Mesothelial cell of epicardium (in vitro differentiated cells): ENCODE measurements at places on chromosomes 5 and 9.

DNA sequence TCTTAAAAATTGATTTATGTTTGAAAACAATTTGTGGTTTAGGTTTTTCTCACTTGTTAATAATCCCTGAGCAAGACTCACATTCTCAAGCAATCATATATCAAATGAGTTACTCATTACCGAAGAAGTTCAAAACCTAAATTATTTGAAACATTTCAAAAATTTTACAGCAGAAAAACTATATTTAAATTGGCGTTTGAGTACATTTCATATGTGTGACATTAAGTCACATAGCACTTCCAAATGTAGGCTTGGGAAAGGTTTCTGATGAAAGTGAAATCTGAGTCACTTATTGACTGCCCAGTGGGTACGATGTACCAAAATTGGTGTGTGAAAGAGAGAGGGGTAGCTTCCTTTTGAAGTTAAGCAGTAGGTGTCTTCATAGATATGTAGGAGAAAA, 411.4 kb upstream of the SGCD start:
- DNase-seq: no peak

- DNase-seq: no peak
Measured at GRCh38 chr5:62681117-62681850, 102.7 kb downstream of the LRRC70 start.

DNA sequence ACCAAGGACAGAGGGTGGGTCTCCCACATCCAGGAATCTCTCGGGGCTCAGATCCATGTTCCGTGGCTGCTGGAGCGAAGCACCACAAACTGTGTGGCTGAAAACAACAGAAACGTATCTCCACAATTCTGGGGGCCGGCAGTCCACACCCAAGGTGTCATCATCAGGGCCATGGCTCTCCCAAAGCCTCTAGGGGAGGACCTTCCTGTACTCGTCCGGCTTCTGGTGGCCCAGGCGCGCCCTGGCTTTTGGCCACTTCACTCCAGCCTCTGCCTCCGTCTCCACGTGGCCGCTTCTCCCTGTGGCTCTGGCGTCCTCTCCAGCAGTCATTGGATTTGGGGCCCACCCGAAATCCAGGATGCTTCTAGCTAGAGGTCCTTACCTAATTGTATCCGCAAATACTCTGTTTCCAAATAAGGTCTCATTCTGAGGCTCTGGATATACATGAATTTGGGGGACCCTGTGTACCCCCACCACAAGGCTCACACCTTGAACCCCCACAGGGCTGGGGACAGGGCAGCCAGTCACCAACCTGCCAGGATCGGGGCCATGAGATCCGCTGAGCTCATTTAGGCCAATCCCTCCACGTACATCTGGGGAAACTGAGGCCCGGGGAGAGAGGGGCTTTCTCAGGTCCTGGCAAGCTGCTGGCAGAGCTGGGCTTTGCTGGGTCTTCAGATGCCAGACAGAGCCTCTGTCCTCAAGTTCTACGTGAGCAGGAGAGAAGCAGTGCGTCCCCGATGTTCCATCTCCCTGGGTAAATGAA, 158.2 kb downstream of the OLFM1 start:
- no peak for DNase-seq

GRCh38 chr9:99752417-99753109, 69.1 kb upstream of the NR4A3 start:
- DNase-seq: no peak

- no peak for DNase-seq
Measured at GRCh38 chr5:4804691-4805360, 335.3 kb upstream of the ADAMTS16 start.

GRCh38 chr5:84634256-84634655, 249.6 kb upstream of the EDIL3 start:
- DNase-seq: no peak

GRCh38 chr5:56037531-56038010, 42.8 kb upstream of the IL6ST start:
- no peak for DNase-seq

DNA sequence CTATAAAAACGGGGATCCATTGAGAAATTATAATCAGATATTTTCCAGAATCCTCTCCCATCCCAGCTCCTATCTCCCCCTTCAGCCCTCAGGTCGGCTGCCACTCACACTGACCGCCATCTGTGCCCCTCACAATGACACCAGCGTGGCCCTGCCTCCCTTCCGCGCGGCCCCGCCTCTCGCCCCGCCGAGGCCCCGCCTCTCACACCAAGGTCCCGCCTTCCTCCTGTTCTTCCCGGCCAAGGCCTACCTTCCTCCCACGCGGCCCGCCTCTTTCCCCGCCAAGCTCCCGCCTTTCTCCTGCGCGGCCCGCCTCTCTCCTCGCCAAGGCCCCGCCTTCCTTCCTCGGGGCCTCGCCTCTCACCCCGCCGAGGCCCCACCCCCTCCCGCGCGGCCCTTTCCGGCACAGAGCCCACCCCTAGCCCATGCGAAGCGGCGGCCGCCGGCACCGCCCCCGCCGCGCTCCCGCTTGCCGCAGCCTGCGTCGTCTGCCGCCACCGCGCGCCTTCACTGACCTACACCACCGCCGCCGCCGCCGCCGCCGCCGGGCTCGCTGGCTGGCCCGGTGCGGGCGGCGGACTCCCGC, at the start of gene DNAJC21:
DNAJC21 (plus strand) TSS at position 426 of the 586 bp plus-strand sequence. CDS start 261 bp downstream, outside the sequence.
- DNase-seq: peak; percentile 93

DNA sequence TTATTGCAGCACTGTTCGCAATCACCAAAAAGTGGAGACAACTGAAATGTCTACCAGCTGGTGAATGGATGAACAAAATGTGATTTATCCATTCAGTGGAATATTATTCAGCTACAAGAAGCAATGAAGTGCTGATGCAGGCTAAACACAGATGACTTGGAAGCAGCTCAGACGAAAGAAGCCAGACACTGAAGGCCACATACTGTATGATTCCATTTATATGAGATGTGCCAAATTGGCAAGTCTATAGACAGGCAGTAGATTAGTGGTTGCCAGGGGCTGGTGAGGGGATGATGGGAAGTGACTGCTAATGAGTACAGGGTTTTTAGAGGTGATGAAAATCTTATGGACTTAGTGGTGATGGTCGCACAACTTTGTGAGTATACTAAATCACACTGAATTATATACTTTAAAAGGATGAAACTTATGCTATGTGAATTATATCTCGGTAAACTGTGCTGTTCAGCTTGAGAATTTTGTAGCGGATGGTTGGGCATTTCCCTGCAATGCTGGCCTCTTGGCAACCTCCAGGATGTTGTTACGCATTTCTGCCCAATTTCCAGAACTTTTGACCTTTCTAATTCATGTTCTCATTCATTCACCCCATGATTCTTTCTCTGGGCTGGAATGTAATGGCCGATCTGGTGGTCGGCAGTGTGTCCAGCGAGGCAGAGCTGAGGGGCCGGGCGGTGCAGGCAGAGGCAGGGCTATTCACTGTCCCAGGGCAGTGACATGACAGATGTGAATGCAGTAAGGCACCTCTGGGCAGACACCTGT, 22.0 kb upstream of the WNK2 start:
- no peak for DNase-seq

- DNase-seq: no peak
Measured at GRCh38 chr5:113749334-113749733, 235.8 kb downstream of the YTHDC2 start.

DNA sequence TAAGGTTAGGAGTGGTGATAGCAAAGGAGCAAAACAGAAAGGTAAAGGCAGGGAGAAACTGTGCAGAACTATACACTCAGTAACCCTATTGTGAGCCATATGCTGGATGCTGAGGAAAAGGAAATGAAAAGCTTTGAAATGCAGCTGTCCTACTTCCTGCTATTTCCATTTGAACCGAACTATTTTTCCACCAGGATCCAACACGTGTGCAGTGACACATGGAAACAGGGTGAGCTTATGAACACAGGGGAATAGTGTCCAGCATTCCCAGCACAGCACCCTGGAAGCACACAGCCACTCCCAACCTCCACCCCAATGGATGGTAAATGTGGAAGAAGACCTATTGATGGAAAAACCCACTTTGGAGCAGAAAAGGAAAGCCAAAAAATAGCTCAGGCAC, 69.0 kb upstream of the SLC12A2 start:
- DNase-seq: no peak

GRCh38 chr5:139157556-139157955, 40.6 kb downstream of the SIL1 start:
- DNase-seq: no peak

DNA sequence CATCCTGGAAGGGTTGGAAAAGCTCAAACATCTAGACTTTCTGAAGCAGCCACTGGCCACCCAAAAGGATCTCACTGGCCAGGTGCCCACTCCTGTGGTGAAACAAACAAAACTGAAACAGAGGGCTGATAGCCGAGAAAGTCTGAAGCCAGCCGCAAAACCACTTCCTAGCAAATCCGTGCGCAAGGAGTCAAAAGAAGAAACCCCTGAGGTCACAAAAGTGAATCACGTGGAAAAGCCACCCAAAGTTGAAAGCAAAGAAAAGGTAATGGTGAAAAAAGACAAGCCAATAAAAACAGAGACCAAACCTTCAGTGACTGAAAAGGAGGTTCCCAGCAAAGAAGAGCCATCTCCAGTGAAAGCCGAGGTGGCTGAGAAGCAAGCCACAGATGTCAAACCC, 87.6 kb downstream of the MAP1B start:
- DNase-seq: no peak

DNA sequence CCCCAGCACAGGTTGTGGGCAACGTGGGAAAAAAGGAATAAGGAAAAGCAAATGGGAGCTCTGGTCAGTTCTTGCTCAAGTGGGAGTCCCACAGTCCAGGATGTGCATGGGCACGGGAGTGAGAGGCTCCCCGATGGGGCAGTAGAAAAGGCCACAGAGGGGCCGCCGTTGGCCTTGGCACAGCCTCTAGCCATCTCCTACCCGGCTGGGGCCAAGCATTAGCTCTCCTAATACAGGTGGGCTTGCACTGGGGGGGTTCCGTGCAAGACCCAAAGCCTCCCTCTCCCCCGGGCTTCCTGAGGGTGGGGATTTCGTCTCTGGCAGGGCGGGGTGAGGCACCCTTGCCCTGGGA, 212.2 kb upstream of the MVB12B start:
- DNase-seq: no peak

GRCh38 chr5:115749016-115749415, 67.4 kb downstream of the CDO1 start:
- DNase-seq: no peak
